Right cardiac atrium (tissue), 5 donors: ENCODE measurements at places on chromosomes 1 and 21. TPM values are rescaled to one million over a fixed set of nuclear protein-coding genes. Genes with fewer than 3 reads are reported as not detected.
A peak's percentile ranks its signal among the peaks of the same experiment; 100 is the strongest.

- no peak for DNase-seq
These were observed 81.9 kb downstream of the CNIH3 start for GRCh38 chr1:224698015-224698451.

ZNF683 gene
- not detected for total RNA-seq

LRRC71 gene
- total RNA-seq = not detected

GRCh38 chr21:45607021-45607908 is 36.3 kb upstream of the PCBP3 start:
- DNase-seq = no peak

DNA sequence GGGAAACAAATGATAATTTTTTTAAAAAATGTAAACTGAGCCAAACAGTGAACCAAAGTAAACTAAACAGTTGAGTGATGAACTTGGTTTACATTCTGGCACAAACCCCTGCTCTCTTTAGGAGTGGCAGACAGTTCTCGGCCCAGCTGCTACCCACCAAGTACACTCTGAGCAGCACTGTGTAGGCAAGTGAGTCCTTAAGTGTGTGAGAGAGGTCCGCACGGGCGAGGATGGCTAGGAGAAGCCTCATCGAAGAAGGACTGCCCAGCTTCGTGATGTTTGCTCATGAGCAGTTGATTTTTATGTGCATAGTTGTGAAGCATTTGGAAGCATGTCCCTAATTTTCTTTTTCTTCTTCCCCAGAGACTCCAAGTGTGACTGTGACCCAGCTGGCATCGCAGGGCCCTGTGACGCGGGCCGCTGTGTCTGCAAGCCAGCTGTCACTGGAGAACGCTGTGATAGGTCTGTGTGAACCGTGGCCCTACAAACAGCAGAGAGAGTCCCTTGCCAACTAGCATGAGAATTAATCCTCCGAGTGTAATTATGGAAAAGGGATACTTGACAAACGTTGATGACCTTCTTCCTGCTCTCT is 32.1 kb downstream of the LAMC2 start:
- peak; percentile 91 for DNase-seq

DNA sequence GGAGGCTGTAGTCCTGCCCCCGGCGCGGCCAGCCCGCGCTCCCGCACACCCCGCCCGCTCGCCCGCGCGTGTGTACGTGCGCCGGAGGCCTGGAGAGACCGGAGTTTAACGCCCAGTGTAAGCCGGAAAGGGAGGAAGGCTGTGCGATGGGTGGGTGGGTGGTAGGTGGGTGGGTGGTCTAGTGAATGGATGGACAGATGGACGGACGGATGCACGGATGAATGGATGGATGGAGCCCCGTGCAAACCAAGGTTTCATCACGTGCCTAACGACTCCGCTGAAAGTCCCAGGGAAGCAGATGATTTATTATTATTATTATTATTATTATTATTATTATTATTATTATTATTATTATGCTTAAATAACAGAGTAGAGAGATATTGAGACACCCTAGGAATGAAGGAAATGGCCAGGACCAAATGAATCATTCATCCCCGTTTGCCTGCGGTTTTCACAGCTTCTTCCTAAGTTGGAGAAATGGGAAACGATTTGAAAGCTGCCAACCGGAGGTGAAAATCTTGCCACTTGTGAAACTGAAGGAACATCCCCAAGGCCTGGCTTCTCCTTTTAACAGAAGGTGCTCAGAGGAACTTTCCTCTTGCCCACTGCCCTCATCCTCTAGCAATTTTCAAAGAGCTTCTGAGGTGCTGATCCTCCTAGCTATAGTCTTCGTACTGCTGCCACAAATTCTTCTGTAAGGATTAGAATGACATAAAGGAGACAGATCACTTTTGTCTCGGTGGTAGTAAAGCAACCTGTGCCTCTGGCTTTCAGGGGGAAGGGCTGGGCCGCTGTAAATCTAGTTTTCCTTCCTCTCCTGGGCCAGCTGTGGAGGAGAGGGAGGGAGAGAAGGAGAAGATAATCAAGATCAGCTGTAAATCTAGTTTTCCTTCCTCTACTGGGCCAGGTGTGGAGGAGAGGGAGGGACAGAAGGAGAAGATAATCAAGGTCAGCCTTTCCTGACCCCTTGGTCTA is 648 bp upstream of the RGS7 start:
- DNase-seq = no peak

WRAP73 gene
- total RNA-seq = 11.9 TPM

GRCh38 chr1:155080312-155081228 is 1.9 kb downstream of the EFNA3 start:
- peak; percentile 62 for DNase-seq

- DNase-seq = no peak
These were observed 63.6 kb upstream of the GNG12 start for GRCh38 chr1:67896826-67897225.

DNA sequence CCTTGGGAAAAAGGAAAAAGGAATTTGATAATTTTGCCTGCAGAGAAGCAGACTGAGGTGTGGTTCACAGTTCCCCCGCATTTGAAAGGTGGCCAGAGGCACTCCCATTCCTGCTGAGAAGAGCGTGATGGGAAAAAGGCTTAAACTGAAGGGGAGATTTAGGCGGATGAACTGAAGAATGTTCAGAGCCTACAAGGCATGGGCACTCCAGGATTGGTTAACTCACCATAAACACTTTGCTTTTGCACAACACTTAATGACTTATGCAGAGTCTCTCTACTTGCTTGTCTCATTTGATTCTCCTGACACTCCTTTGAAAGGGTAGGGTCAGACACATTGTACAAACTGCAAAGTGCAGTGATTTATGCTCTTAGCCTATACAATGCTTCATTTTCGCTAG is 119.6 kb upstream of the RUNX1 start:
- DNase-seq = no peak

LCE1F gene
- not detected for total RNA-seq

- no peak for DNase-seq
These were observed 1087.5 kb downstream of the KCNT2 start for GRCh38 chr1:195520757-195521156.

DNA sequence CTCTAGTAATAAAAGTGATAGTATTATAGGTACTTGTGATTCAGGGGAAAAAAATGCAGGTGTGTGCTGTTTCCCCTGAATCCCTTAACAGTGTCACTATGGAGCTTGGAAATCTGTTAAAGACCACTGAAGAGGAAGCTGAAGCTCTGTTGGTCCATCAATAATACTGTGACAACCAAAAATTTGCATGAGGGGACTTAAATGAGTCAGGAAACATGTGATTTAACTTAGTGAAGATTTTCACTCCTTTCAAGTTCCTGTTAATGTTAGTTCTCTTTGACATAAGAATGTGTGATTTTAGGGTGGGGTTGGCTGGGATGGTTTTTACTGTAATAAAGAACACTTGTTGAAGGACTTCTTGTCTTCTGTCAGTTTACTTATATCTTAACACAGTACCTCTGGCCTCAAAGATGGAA is 32.0 kb downstream of the VANGL2 start:
- DNase-seq = no peak

GRCh38 chr21:35336534-35336933 is 287.4 kb upstream of the RUNX1 start:
- DNase-seq = no peak

DNA sequence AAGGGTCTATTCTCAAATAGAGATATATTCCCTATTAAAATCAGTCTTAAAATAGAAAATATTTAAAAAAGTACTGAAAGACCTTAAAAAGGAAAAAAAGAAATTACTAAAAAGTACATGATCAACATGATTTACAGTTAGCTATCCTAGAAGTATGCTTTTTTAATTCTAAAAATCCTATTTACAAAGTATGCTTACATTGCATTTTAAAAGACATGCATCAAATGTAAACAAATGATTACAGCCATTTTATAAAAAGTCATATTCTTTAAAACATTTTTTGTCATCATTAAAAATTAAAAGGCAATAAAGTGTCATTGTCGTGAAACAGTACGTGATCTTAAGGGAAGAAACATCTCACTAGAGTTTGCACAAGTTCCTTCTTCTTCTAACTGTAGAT is 7.9 kb upstream of the C1orf52 start:
- no peak for DNase-seq

DNA sequence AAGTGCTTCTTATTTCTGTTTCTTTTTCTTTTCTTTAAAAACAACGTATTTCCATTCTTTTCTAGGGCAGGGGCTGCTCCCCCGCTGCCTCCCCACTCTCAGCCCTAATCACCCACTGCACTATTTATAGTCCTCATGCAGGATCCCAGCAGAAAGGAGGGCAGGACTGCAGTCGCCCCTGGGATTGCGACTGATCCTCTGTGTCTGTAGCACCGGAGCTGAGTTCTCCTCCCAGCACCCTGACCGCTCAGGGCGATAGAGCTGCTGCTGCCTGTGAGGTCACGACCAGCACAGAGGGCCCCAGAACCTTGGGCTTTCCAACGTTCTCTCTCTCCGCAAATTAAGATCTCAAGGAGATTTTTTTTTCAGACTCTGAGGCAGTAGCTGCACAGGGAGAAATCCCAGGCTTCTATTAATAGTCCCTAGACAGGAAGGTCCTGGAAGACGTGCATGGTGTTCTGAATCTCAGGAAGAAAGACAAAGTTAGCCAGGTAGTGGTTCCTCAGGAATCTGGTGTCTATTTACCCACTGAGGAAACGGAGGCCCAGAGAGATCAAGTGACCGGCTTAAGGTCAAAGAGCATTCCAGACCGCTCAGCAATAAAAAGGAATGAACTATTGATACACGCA is 46.8 kb downstream of the PRAMEF20 start:
- no peak for DNase-seq

GRCh38 chr1:94602316-94602715 is 60.8 kb upstream of the F3 start:
- peak; percentile 14 for DNase-seq

DNA sequence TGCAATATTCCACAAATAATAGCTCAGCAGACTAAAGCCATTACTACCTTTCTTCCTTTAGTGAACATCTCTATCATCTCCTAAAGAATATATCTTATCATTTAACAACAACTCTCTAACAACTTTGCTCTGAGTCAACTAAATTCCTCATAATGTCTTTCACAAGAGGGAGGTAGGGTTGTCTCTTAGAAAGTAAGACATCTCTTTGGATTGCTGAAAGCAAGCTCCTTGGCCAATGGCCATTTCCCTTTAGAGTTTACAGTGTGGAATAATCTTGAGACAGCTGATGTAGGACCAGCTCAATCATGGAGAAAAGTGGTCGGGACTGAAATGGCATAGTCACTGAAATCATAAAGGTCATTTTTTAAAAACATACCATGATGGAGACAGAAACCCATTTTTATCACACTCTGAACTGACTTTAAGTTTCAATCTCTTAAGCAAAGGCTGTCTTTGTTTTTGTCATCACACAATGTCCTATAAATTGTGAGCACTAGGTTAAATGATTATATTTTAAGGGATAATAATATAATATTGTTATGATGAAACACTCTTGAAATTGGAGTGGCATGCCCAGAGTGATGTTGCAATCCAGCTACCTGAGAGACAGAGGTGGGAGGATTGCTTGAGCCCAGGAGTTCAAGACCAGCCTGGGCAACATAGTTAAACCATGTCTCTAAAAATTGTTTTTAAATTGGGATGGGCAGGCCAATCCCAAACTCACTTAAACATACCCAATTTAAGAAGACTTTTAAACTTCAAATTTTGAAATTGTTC is 91.1 kb downstream of the SLC44A5 start:
- DNase-seq = no peak

DNA sequence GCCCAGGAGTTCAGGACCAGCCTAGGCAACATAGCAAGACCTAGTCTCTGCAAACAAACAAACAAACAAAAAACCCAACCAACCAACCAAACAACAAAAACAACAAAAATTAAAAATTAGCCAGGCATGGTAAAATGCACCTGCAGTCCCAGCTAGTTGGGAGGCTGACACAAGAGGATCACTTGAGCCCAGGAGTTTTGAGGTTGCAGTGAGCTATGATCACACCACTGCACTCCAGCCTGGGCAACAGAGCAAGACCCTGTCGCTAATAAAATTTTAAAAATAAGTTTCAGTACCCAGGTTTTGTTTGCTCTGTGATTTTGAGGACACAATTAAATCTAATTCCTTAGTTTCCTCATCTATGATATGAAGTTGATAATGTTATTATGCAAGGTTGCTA is 201.3 kb downstream of the SLC45A1 start:
- no peak for DNase-seq

- no peak for DNase-seq
These were observed 2.7 kb downstream of the PRDM15 start for GRCh38 chr21:41876396-41876795.

GRCh38 chr1:32895325-32896215 is 5.6 kb downstream of the TMEM54 start:
- peak; percentile 33 for DNase-seq

GRCh38 chr1:21325231-21325718 is 35.0 kb upstream of the ECE1 start:
- no peak for DNase-seq

DNA sequence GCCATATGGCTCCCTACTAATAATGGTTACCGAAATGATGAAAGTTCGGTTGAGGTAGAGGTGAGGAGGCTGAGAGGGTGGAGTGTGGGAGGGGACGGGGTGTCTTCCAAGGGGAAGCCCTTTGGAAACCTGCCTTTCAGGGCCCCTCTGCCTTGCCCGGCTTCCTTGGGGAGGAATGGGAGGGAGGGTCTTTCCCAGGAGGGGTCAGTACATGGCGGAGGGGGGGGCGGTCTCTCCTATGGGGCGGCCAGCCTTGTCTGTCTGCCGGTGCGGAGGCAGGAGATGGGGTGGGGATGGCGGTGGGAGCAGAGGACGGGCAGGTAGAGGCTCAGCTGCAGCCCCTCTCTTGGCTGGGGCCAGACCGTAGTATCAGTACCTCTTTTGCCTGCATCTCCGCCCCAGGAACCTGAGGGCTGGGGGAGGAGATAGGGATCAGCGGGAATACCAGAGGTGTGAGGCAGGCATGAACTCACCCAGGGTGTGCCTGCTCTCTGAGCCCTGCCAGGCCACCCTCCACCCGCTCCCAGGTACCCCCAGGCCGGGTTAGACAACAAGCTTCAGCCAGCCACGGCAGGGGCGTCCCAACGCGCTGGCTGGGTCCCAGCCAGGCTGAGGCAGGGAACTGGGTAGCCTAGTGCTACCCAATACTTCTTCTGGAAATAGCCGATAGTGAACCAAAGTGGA is 79.4 kb upstream of the POU3F1 start:
- no peak for DNase-seq

- no peak for DNase-seq
These were observed 55.5 kb upstream of the TLR5 start for GRCh38 chr1:223198628-223198965.
